ENCODE measurements at places on chromosomes 4 and X.

GRCh38 chr4:158155656-158156356 lies 17.0 kb downstream of the GASK1B start:
- DNase-seq, result no peak

- DNase-seq, result no peak
Measured at GRCh38 chrX:121581885-121582284, 534.5 kb downstream of the GLUD2 start.

- no peak for DNase-seq
Measured at GRCh38 chrX:18856645-18856997, 127.3 kb downstream of the PHKA2 start.

DNA sequence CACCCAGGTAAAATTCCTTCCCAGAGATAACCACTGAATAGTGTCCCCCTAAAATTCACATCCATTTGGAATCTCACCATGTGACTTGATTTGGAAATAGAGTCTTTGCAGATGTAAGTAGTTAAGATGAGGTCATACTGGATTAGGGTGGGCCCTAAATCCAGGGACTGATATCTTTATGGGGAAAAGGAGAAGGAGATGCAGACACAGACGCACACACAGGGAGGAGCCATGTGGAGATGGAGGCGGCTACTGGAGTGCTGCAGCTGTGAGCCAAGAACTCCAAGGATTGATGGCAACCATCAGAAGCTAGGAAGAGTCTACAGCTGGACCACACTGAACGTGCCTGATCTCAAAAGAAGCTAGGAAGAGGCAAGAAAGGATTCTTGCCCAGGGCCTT lies 96.6 kb upstream of the SRD5A3 start:
- DNase-seq, result no peak

GRCh38 chr4:40401096-40401495 lies 66.0 kb downstream of the CHRNA9 start:
- DNase-seq, result no peak

DNA sequence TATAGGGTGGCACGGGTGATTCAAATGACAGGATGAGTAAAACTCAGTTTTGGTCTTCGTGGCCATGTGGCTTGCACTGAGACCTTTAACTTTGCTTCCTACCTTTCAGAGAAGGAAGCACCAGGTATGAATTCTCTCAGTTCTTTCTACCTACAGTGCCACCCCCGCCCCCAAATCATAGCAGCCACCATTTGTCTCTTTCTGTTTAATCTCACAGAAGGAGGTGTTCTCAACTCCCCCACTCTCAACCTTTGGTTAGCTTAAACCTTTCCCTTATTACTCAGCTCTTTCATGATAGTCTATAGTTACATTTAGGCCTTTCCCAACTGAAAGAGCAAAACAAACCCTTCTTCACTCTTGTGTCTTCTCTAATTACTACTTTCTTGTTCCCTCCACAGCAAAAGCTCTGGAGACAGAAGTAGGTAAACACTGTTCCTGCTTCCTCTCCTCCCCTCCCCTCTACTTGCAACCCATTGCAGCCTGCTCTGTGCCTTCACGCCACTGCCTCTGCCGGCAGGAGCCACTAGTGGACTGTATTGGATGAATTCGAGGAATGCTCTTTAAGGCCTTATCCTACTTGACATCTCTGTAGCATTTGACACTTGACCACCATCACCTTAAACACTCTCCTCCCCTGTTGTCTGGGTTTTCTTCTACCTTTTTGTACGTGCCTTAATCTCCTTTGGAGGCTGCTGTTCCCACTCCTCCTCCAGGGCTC lies 123.7 kb downstream of the AFF1 start:
- no peak for DNase-seq

GRCh38 chr4:90586799-90587198 lies 459.6 kb downstream of the CCSER1 start:
- DNase-seq, result no peak

DNA sequence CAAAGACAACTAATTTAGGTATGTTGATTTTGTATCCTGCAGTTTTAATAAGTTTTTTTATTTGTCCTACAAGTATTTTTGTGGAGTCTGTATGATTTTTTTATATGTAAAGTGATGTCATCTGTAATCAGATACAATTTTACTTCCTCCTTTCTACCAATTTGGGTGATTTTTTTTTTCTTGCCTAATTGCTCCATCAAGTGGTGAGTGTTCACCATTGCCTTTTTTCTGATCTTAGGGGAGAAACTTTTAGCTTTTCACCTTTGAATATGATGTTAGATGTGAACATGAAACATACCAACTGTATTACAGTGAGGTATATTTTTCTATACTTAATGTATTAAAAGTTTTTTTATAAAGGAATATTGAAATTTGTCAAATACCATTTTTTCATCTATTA lies 362.3 kb downstream of the PABPC4L start:
- DNase-seq, result no peak

DNA sequence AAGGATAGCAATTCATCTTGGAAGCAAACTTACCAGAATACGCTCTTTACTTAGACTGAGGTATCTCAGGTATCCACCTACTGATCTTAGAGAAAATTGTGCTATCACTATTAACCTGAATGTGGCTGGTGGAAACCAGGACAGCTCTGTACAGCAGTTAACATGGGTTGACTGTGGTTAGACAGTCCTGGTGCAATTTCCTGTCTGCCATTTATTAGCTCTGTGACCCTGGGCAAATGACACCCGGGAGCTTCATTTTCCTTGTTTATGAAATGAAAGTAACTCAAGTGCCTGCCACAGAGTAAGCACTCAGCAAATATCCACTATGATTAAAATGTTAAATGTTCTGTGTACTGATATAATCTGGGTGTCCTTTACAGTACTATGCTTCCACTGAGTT lies 60.0 kb downstream of the SMC1A start:
- DNase-seq, result no peak

DNA sequence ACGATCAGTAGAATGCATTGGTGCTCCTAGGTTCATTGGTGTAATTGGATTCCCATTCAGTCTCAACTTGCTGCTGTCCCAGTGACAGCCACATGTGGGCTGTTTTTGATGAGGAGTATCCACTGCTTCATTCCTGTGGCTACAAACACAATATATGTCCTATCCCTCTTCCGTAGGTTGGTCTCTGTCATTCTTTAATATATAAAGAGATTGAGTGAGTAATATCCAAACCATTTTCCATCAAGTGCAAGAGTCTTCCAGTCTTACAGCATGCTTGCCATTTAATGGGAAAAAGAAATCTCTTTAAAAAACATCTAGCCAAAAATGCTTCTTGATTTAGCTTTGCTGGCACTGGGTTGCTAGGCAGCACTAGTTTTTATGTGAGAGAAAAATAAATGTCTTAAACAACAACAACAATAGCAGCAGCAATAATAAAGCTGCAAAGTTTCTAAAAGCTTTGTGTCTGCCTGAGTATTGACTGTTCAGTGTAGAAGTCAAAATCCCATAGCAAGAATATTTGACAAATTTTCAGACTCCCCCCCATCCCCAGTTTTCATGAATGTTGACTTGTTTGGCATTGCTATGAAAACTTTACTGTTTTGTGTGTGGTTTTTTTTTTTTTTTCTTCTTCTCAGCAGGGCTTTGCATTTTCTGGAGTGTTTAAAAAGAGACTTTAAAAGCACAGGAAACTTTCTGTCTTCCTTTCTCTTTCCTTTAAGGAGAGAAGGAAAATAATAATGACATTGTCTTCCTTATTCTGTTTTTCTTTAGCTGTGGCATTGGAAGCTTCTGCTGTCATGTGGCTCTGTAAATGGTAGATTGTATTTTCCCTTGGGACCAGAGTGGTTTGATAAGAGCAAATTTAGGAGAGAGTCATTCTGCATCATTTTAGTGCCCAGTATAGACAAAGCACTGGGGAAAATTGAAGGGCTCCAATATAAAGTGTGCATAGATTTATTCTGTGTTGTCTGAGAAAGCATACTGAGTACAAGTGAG lies 244.3 kb downstream of the ARHGAP10 start:
- DNase-seq, result no peak

DNA sequence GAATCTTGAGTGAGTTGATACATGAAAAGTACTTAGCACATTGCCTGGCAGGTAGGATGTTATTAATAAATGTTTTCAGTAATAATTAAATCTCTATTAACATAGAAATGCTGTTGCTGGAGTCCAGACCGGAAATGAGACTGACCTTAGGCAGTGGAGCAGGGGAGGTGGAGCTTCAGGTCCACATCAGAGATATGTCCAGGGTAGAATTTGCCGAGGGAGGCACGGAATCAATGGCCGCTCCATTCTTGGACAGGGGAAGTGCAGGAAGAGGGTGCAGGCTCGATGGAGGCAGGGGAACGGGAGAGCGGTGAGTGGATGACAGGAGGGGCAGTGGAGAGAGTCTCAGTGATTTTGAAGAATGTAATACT lies 107.3 kb downstream of the GATB start:
- no peak for DNase-seq

GRCh38 chr4:7331682-7332000 lies 103.1 kb downstream of the PSAPL1 start:
- no peak for DNase-seq

DNA sequence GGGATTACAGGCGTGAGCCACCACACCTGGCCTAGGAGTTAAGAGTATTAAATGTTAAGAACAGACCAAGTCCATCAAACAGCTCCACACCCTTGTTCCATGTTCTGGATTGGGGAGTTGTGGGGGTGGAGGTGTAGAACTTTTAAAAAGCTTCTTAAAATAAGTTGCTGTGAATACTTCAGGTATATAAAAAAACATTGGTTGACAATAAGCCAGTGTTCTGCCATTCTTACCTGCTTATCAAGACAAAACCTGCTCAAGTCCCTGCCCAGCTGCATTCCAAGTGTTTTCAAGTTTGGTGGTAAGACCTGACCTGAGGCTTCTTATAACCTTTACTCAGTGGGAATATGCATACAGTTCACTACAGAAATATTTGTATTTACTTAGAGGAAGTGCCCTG lies 6.4 kb downstream of the RBM3 start:
- no peak for DNase-seq

DNA sequence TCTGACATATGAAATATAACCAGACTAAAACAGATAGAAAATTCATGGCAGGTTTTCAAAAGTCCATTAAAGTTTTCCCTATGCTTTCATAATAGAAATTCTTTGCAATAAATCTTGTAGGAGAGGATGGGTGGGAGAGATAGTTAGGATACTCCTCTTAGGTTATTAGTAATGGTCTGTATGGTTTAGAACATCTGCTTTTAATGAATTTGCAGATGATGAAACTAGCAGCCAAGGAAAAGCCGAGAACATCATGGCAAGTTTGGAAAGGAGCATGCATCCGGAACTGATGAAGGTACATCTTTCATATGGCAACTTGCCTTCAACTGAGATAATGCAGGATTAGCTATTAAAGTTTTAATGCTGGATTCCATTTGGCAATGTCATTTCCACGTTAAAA lies 70.7 kb downstream of the DOCK11 start:
- no peak for DNase-seq

DNA sequence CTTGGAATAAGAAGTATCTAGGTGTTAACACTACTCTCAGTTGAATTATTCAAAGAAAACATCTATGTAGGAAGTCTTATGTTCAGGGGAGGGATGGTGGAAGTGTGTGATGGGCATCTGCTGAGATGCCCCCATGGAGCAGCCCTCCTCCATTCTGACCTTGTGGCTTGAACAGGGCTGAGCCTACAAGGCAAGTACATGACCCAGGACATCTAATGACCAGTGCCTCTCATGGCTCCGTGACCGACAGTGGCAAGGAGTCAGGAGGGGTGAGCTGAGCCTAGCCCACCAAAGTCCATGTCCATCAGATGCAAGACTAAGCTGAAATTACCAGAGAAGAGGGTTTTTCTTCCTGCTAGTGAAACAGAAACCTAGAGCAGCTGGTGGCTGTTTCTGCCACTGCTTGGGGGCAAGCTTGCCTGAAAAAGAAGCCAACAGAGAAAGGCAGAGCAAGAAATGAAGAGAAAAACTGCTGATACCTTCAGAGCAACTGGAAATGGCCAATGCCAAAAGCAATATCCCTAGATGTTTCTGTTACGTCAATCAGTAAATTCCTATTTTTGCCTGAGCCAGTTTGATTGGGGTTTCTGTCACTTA lies 113.5 kb downstream of the TSPAN5 start:
- DNase-seq, result no peak

DNA sequence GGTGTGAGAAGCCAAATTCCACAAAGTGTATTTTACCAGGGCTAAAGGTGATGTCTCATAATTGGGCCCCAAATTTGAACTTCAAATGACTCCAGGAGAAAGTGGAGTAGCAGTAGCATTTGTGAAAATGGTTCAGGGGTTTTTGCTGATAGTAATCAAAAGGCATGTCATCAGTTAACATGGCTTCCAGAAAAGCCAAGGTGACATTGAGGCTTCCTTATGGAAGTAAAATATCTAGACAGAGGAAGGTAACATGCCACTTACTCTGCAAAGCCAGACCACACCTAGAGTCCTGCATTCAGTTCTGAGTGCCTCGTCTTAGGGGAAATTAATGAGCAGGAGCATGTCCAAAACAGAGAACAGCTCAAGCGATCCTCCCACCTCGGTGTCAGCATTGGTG lies 2.2 kb upstream of the RPL36A start:
- DNase-seq, result no peak

DNA sequence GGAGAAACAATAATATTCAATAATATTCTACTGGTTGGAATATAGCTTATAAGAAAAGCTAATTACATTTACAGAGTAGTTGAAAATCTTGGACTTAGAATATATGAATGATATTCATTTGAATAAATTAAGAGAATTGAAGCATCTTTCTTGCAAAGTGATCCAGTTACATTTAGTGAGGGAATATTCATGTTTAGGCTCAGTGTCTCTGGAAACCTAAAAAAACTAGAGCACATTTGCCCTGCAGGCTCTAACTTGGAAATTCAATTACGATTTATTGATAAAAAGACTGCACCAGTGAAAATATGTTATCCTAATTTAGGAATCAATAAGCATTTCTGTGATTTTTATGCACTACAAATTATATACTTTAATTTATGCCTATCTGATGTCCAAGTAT lies 58.3 kb upstream of the RAP1GDS1 start:
- no peak for DNase-seq

DNA sequence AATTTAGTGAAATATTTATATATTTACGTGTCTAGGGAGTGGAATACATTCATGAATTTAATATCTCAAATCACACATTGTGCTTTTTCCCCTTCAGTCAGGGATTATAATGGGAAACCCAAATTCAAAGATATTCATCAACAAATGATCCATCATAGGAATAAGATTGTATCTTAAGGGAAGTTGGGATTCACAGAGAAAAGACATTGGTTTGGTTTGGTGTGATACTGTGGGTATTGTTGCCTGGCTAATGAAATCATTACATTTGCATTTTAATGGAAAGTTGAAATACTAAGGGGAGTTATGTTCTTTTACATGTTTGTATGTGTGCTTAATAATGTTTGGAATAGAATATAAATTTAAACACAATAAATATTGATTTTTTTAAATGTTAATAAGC lies 1.7 kb downstream of the TET2 start:
- DNase-seq, result no peak

GRCh38 chr4:4666693-4667621 lies 125.1 kb upstream of the STX18 start:
- DNase-seq, result no peak

GRCh38 chr4:85613901-85614300 lies 139.0 kb downstream of the ARHGAP24 start:
- DNase-seq, result no peak

DNA sequence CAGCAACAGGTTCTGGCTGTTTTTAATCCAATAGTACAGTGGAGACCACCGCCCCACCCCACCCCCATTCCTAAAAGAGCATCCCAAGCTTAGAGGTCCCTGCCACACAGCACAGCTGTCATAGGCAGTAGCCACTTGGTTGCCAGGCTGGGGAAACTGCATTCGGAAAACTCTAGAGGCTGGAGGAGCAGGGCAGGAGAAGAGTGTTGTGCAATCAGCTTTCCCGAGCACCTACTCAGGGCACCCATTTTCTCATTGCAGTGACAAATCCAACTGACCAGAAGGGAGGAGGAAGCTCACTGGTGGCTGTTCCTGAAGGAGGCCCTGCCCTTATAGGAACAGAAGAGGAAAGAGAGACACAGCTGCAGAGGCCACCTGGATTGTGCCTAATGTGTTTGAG lies 1.1 kb downstream of the CXCL1 start:
- DNase-seq, result no peak

Measured in CD4-positive, alpha-beta T cell treated with Interleukin-10 for 1 hour (primary cell).